ENCODE measurements at places on chromosomes 6 and 20.

GRCh38 chr6:169975286-169975685 lies 223.9 kb downstream of the ERMARD start:
- DNase-seq, result no peak

- no peak for DNase-seq
Measured at GRCh38 chr6:167748458-167749379, 78.0 kb upstream of the AFDN start.

DNA sequence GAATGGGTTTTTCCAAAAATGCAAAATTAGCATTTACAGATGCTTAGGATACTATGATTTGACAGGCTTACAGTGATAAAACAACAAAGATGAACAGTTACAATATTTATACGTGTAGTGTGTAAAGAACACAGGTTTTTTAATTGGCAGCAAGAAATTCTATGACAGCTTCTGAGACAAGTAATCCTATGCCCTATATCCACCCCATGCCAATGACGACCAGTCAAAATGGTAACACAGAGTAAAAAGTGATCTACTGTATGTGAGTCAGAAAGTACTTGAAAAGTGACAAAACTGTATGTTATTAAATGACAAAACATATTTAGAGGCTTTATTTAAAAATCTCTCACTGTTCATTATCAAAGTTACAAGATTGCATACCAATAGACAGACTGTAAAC lies 99.5 kb downstream of the PRDM1 start:
- DNase-seq, result no peak

DNA sequence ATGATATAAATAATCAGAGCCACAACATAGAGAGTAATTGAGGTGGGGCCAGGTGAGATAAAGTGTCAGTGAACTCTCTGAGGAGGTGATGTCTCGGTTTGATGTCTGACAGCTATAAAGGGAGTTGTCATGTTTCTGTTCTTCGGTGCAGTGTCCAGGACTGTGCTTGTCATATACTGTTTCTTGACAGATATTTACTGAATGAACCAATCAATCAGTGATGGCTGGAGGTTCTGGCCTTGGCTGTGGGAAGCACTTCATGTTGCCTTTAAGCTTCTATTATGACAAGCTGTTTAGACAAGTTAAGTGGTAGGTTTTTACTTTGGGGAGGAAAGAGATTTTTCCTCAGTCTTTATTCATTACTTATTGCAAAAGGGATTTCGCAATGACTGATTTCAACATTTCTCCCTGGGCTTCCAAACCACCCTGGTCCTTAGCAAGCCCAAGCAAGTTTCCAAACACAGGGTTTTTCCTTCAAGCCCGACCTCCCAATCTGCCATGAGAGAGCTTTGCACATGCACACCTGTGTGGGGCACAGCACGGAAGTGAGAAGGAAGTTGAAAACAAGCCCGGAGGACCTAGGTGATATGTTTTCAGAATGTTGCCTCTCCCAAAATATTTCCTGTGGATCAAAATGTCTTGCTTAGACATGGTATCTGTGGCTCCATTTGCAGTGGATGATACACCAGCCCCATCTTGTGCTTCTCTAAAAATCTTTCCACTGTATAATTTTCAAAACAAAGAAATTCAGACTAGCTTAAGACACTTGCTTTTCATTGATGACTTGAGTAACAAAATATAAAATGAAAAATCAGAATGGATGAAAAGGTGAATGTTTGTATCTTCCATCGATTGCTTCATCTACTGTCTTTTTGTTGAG lies 567.3 kb upstream of the BTBD3 start:
- no peak for DNase-seq

DNA sequence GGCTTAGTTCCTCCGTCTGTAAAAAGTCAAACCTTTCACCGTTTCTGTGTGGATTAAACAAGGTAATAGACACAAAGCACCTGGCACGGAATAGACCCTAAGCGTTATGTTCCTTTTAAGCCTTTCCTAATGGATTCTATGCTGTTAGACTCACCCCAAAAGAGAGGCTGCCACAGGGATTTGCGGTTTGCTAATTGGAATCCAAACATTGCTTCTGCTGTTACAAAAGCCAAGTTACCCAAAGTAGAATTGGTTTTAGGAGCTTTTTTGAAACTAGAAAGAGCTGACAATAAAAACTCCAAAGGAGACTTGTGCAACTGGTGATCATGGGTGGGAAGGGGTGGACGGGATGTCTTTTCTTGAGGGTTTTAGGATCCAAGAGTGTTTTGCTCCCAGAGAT lies 178.0 kb downstream of the BMP7 start:
- no peak for DNase-seq

- DNase-seq, result no peak
Measured at GRCh38 chr20:13200767-13201500, 20.1 kb upstream of the ISM1 start.

- DNase-seq, result no peak
Measured at GRCh38 chr6:132136981-132137380, 185.8 kb upstream of the CCN2 start.

DNA sequence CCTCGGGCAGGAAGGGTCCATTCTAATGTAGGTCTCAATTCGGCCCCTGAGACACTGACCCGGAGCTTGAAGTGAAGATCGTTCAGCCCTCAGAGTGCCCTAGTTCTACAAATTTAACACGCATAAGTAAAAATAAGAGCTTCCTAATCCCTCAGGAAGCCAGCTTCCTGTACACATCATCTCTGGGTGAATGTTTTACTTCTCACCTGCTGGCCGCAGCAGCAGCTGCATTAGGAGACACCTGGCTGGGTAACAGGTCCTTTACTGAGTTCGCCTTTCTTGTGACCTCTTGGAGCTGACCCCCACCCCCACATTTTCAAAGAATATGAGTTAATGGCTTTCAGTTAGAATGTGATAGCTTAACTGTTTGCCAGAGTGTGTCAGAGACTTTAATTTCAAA lies 165.0 kb downstream of the SMOC2 start:
- DNase-seq, result no peak

- DNase-seq, result no peak
Measured at GRCh38 chr6:5778317-5778857, 228.3 kb downstream of the NRN1 start.

DNA sequence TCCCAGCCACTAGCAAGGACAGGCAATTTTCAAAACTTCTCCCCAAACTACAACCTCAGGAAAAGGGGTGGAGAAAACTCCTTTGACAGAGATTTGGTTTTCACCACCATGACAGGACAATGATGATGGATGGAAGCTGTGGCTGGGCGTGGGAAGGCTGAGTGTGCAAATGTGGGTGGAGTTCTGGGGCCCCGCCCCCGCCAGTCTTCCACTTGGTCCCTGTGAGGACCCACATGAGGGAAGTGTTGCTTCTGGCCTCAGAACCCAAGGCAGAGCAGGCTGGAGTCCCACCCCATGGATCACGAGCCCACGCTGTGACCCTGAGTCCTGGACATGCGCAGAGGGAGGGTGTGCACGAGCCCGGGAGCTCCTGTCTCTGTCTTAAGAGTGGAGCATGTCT lies 21.5 kb upstream of the MRGBP start:
- no peak for DNase-seq

DNA sequence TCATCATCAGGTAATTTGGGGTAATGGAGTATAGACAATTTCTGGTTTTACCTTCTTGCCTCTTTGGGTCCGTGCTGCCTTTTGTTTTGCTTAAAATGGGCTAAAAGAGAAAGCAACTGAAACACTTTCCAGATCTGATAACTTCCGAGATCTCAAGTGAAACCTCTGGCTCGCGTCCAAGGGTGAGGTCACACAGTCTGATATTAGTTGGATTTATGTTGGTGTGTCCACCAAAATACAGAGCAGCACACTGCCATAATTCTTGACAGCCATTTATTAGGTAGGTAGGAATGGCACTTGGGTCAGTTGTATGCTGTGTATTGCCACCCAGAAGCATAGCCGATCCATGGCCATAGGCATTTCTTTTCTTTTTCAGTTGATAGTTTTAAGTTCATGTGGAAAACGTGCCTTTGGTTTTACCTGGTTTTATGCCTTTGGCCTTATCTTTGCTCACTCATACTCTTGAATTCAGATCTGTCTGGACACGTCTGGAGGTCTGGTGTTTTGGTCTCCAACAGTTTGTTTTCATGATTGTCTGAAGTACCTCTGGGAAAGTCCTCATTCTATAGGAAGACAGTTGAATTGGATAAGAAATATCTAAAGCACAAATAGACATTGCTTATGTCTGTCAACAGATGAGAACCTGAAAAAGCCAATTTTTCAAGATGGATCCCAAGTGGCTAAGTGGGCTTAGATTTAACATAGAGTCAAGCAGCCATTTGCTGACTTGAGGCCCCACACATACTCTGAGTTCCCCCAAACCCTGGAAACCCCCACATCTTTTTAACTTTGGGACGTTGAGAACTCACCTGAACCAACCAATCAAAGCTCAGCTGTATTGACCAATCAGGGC lies 320.8 kb downstream of the SOX4 start:
- peak; percentile 76 for DNase-seq

GRCh38 chr20:62587757-62588402 lies 54.4 kb upstream of the SLCO4A1 start:
- DNase-seq, result peak; percentile 55

DNA sequence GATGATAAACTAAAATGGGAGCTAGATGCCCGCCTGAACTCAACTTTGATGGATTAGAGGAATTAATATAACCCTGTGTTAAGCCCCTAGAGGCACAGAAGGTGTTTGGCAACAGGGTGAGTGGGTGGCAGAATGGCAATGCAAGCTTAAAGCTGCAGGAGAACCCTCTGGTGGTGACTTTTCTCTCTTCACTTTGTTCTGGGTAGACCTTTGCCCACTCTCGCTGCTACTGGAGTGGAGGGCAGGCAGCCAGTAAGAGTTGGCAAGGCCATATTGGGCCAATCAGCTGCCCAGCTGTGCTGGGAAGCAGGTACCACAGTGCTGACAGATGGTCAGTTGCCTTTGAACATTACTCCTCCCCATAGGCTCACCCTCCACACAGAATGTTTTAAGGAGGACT lies 468.2 kb downstream of the MMUT start:
- no peak for DNase-seq

DNA sequence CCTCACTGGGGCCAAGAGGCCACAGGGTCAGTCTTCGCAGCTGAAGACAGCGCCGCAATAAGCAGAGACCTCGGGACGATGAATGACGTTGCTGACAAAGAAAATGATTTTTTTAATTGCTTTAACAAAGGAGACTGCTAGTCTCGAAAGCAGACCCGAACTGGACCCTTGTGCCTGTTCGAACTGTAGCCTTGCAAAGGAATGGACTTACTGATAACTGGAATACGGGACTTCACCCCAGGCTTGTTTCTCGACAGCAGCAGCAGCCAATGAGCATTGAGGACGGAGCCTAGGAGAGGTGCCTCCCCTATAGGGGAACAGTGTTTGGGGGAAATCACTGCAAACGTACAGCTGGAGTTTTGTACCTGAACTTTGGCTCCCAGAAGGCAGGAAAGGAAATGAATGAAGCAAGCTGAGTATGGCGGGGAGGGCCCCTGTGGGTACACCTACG lies 1.3 kb upstream of the TAF4 start:
- no peak for DNase-seq

- no peak for DNase-seq
Measured at GRCh38 chr6:104940893-104941728, 15.8 kb upstream of the LIN28B start.

DNA sequence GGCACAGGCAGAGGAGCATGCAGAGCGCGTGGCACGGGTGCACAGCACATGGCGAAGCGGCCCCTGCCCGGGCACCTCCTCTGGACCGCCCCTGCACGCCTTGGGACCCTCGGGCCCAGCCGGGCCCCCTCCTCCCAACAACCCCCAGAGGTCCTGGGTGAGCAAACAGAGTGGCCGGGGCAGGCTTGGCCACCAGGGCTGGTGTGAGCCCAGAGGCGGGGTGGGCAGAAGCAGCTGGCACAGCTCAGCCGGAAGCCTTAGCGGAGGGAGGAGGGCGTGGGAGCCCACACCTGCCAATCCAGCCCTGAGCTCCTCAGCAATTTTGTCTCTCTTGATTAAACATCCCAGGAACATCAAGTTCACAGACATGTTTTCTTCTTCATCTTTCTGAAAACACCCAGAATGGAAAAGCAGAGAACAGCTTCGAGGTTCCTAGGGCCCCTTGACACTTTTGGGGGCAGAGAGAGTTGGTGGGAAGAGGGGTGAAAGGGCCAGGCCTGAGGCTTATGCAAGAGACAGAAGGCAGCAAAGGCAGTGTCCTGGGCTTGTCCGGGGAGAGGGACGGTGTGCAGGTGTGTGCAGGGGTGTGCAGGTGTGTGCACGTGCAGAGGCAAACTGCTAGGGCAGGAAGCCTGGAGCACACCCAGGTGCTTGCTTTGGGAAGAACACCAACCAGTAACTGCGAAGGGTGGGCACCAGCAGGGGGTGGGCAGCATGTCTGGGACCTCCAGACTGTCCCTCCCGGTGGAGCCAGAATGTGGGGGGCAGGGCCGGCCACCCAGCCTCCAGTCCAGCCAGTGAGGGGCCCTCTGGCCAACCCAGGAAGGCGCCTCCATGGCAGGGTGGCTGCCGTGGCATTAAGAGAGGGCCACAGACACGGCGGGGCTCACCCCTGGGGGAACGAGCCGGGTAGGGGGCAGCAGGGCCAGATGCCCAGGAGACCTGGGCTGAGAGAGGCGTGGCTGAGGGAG lies 4.8 kb downstream of the HRH3 start:
- no peak for DNase-seq

DNA sequence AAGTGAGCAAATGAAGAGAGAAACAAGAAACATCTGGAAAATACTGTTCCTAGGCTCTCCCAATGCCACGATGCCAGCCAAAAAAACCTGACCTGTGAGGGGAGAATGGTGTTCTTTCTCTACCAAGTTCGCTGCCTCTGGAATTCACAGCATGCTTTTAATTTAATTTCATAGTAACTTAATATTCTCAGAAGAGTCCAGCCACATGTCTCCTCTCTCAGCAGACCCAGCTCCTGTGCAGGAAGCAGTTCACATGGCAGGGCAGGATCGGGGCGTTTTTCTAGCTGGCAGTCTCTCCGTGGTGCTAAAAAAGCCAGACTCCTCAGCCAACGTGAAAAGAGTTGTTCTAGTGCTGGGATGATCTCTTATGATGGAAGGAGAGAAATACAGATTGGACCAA lies 57.5 kb downstream of the BFSP1 start:
- DNase-seq, result no peak

- DNase-seq, result no peak
Measured at GRCh38 chr6:3579652-3580175, 122.9 kb upstream of the SLC22A23 start.

- DNase-seq, result no peak
Measured at GRCh38 chr20:38704136-38704535, 20.1 kb upstream of the SLC32A1 start.

GRCh38 chr6:55964136-55964535 lies 88.7 kb upstream of the BMP5 start:
- DNase-seq, result no peak

DNA sequence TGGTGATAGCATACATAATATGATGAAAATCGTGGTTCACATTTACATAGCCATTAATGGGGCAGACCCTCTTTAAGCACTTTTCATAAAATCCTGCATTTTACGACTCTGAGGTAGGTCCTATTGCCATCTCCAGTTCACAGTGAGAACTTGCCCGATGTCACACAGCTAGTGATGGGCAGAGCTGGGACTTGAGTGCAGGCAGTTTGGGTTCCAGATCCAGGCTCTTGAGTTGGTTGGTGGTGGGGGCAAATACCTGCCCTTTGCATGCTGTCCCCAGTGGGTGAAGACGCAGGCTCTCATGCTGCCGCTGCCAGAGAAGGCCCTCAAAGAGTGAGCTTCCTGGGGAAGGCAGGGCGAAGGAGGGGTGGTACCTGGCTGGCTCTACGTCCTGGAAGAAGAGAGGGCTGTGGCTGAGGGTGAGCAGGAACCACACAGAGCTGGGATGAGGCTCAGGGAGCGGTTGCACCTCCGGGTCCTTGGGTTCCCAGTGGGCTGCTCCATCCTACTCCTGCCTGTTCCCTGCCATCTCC lies 6.1 kb upstream of the BAK1 start:
- DNase-seq, result no peak
